Sciatic nerve (tissue), 2 donors: ENCODE measurements at places on chromosomes 7 and 10. TPM values are rescaled to one million over a fixed set of nuclear protein-coding genes. Genes with fewer than 3 reads are reported as not detected.

UCN3 gene
- total RNA-seq, result not detected

ELMO1 gene
- total RNA-seq, result 151 TPM

CPXM2 gene
- 81.6 TPM for total RNA-seq

HABP2 gene
- not detected for total RNA-seq

FOXI2 gene
- total RNA-seq, result 0.40 TPM

CRYGN gene
- total RNA-seq, result 3.9 TPM

CYP3A4 gene
- total RNA-seq, result not detected

ZNF273 gene
- 11.2 TPM for total RNA-seq

ABCB4 gene
- total RNA-seq, result 3.3 TPM

CLRN3 gene
- total RNA-seq, result not detected

FLNC gene
- 11.7 TPM for total RNA-seq
